ENCODE measurements at places on chromosomes 2 and 18.

DNA sequence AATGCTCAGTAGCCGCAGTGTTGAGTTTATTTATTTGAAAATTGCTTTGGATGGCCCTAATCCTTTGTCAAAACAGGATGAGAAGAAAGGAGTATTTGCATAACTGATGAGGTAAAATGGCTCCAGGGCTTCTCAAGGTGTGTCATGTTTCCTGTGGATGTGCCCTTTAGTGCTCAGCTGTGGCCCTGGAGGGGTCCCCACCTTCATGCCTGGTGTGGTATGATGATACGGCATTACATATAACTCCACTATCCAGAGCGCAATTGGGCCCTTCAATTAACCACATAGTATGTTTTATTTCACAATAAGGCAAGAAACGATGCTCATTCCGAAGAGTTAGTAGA lies 39.8 kb upstream of the TMEM178A start:
- no peak for DNase-seq

- DNase-seq, result no peak
Measured at GRCh38 chr18:54690198-54690597, 99.2 kb downstream of the DYNAP start.

DNA sequence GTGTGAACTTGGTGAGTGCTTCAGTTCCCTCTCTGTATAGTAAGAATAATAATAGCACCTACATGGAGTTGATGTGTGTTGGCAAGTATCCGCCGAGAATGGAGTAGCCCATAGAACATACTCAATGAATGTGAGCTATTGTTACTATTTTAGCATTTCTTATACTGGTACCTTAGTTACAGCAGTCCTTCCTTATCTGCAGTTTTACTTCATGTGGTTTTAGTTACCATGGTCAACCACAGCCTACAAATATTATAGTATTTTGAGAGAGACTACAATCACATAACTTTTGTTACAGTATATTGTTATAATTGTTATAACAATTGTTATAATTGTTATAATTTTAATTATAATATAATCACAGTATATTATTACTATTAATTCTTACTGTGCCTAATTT lies 152.5 kb upstream of the RASGRP3 start:
- DNase-seq, result no peak

- no peak for DNase-seq
Measured at GRCh38 chr18:25234322-25234639, 117.7 kb downstream of the ZNF521 start.

DNA sequence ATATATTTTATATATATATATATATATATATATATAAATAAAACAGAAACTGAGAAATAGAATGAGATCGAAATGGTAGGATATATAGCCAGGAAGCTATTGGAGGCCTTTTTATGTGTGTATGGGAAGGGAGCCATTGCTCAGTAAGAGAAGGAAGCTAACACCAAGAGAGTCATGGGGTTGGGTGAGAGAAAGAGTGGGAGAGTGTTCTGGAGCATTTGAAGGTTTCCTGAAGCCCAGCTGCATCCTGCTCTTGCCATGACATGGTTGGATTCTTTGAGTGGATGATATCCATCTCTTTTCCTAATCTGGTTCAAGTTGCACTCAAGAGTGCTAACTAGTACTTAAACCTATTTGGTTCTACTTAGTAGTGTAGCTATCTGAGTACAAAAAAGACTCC lies 282.3 kb downstream of the DYSF start:
- DNase-seq, result no peak

GRCh38 chr2:108407864-108408729 lies 30.3 kb downstream of the SULT1C4 start:
- DNase-seq, result no peak

- no peak for DNase-seq
Measured at GRCh38 chr2:70986499-70987189, 8.0 kb downstream of the TEX261 start.

- no peak for DNase-seq
Measured at GRCh38 chr2:175241691-175242090, 60.2 kb upstream of the ATP5MC3 start.

DNA sequence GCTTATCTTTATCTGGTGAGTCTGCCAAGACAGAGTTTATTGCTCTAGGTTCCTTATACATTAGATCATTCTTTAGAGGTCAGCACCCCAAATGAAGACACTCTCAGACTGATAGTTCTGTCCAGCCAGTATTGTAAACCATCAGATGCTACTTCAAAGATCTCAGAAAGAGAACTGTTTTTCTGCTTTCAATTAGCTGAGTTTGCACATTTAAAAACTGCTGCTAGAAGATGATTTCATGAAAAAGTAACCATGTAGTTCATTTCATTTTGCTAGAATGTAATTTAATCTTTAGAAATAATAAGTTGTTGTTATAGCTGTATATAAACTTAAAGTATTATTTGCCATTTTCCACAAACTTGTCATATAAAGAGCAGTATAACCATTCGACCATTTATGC lies 344.5 kb upstream of the ATP5MC3 start:
- no peak for DNase-seq

- DNase-seq, result no peak
Measured at GRCh38 chr2:239760596-239760995, 264.5 kb downstream of the NDUFA10 start.

GRCh38 chr2:75792146-75792545 lies 81.4 kb upstream of the GCFC2 start:
- DNase-seq, result no peak

DNA sequence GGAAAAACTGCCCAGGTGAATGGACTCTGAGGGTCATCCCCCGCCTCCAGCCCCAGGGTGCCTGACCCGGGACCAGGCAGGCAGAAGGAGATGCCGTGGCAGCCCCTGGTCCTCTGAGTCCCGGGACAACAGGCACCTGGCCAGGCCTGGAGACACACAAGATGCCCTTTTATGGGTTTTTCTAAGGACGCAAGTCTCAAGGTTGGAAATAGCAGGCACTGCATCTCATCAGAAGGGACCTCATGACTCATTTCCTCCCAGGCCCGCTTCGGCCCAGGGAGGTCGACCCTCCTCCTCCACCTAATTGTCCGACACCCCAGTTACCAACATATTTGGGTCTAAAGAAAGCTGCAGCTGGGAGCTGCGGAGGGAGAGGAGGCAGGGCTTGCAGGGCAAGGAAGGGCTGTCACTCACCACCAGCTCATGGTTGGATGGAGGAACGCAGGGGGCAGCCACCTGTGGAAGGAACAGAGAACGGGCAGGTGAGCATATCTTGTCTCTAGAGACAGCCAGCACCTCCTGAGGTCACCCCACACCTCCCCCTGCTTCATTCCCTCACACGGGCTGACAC lies 82.9 kb downstream of the TNS1 start:
- peak; percentile 80 for DNase-seq

DNA sequence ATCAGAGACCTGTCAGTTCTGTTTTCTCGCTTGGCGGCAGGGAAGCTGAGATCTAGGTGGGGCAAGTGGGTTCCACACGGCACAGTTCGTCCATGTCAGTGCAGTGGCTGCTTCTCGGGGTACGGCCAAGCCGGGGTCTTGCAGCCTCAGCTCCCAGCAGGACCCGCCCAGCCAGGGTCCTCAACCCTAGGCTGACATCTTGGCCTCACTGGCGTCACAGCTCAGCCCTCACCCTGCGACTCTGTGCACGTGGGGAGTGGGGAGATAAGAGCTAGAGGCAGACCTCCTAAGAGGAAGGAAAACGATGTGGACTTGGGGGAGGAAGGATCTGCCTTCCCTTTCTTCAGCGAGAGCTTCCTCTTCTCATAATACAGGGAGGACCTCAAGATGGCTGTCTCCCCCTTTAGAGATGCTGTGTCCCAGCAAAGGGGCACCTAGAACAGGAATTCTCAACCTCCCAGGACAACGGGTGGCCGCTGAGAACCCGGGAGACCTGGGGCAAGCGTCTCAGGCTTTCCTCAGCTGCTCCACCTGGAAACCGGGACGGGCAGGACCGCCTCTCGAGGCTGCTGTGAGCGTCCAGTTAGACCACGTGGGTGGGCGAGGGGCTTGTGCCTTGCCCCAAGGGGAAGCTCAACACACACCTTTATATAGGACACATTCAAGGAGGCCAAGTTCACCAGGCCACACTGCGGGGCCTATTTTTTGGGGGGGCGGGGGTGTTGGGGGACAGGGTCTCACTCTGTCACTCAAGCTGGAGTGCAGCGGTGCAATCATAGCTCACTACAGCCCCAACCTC lies 23.5 kb upstream of the KLF11 start:
- no peak for DNase-seq

- peak; percentile 36 for DNase-seq
Measured at GRCh38 chr2:113054066-113054465, 1.4 kb upstream of the IL36B start.

- no peak for DNase-seq
Measured at GRCh38 chr2:43839776-43840564, 1.2 kb downstream of the ABCG8 start.

DNA sequence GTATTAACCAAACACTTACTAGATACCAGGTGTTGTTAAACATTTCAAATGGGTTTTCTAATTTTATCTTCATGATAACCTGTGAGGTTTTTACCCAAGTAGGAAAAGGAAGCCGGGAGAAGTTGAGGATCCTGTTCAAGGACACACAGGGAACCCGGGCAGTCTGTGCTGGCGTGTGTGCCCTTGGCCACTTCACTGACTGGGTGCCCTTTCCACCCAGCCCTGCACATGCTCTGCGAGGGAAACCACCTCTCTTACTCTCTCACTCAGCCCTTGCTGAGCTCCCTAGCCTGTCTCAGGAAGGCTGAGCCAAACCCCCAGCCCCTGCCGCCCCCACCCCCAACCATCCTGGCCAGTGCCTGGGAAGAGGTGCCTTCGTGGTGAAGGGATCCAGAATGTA lies 51.8 kb downstream of the TEX44 start:
- no peak for DNase-seq

DNA sequence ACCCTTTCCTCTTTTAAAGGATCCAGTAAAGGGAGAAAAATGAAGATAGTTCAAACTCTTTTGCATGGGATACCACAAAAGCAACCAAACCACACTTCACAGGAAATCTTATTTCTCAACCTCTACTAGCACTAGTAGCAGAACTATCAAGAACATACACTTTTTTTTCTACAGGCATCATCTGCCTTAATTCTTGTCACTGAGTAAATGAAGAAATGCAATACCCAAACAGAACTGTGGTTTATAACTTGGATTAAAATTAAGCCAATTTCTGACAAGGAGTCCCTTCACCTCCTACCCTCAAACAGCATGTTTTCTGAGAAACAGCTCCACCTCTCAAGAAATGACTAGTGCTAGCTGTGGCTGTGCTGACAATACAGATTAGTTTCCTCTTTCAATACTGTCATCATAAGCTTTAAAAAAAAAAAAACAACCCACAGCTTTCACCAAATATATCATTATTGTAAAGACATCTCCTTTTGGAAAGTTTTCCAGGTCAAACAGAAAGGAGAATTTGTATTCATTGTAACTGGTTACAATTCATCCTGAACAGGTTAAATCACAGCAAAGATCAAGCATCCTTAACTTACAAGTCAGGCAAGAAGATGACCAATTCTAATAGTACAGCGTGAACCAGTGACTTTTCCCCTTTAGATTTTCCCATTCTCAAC lies 44.4 kb downstream of the PTPN2 start:
- DNase-seq, result no peak
